ENCODE measurements at places on chromosomes 4 and X.

DNA sequence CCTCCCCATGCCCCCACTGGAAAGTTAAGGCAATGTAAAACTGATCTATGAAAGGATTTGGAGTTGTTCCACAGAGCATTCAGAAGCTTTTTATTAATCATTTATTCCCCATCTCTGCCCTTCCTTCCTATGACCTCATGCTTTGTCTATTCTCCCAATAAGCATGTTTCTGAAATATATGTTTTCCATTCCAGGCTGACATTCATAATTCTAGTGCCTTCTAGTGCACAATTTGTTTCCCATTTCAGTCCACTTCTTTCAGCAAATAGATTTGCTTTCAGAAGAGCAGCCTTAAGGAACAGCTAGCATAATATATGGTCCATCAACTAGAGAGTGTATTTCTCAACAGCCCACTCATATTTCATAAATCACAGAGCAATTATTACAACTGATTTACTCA is 77.1 kb upstream of the ATXN3L start:
- no peak for DNase-seq

DNA sequence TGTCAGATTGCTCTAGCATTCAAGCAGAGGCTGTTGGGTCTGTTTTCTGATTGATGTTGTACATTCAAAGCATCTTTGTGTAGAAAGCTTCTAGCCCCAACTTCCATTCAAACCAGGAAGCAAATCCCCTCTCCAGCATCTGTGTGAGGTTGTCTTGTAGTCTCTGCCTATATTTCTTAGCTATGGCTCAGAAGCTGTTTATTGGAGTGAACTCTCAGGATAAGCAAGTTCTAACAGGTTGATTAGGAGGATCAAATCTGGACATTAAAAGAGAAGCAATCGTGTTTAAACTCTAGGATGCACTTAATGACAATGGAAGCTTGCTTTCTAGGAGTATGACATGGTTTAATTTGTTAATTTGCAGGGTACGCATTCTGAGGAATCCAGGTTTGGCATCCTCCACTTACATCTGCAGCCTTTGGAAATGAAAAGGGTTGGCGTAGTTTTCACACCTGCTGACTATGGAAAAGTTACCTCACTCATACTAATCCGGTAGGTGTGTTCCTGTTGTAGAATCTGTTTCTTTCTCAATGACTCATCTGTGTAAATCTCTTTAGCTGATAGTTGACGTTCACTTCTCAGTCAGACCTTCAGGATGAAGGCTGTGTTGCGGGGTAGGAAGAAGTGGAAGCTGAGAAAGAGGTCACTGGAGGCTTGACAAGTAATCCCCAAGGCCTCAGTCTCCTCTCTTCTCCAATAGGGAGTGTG is 88.0 kb upstream of the TLR2 start:
- DNase-seq, result no peak

- no peak for DNase-seq
These were observed 828.6 kb downstream of the ADGRL3 start for GRCh38 chr4:62028745-62029144.

- peak; percentile 81 for DNase-seq
These were observed 745 bp downstream of the SLC39A8 start for GRCh38 chr4:102344520-102344953.

GRCh38 chr4:150089732-150090131 is 11.5 kb downstream of the DCLK2 start:
- no peak for DNase-seq

GRCh38 chrX:134688839-134689238 is 30.6 kb upstream of the PLAC1 start:
- no peak for DNase-seq

DNA sequence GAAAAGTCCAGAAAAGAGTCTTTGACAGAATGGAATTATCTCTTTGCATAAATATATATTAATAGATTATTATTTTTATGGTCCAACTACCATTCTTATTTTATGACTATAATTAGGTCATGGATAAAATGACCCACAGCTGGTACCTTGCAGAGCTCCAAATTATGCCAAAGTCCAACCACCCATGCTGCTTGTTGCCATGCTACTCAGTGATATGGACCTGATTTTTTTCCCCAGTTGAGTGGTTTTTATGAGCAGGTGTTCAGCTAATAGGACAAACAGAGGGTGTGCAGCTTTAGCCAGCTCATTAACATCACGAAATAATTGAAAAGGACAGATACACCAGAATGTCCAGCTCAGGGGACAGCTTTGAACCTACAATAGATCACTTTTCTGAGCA is 9.7 kb downstream of the HOPX start:
- no peak for DNase-seq

GRCh38 chrX:439719-440118 is 53.0 kb upstream of the PPP2R3B start:
- no peak for DNase-seq

DNA sequence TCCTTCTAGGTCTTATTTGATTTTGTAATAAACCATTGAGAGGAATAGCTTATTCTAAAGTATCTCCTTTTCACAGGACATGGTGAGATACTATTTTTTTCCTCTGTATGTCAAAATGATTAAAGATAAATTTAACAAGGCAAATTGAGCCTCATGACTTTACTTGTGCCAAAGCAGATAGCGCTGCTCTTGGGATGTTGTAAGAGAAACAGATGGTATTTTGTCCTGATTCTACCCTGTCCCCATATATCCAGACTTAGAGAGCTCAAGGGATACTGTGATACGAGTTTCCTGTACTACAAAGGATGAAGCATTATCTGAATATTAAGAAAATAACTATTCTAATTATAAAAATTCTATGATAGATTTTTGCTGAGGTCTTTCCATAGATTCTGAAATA is 34.0 kb downstream of the EMCN start:
- no peak for DNase-seq

GRCh38 chr4:2436301-2436700 is 17.5 kb downstream of the CFAP99 start:
- DNase-seq, result no peak

GRCh38 chrX:70343435-70343834 is 53.5 kb downstream of the KIF4A start:
- no peak for DNase-seq

GRCh38 chrX:3184176-3184930 is 143.1 kb downstream of the ARSF start:
- DNase-seq, result no peak

GRCh38 chr4:153655002-153655541 is 29.0 kb upstream of the TLR2 start:
- peak; percentile 49 for DNase-seq

DNA sequence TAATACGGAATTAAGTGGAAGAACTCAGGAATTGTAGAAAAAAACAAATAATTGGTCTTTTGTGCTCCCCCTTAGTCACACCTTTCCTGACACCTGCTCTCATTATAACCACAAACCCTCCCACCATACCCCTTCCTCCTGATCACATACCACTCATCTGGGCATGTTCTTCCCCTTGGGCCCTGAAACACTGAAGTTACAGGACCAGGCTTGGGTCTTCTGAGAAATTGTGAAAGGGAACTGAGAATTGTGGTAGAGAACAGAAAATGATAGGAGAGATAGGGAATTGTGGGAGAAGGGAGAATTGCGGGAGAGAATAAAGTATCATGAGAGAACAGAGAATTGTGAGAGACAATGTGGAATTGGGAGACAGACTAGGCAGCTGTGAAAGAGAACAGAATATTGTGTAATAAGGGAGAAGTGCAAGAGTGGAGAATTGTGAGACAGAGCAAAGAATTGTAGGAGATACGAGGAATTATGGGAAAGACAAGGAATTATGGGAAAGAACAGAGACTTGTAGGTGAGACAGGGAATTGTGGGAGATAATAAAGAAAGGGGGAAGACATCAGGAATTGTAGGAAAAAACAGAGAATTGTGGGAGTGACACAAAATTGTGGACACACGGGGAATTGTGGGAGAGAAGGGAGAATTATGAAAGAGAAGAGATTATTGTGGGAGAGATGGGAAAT is 2.7 kb upstream of the HCCS start:
- no peak for DNase-seq

- no peak for DNase-seq
These were observed 518.9 kb downstream of the MID1IP1 start for GRCh38 chrX:39320165-39320564.

DNA sequence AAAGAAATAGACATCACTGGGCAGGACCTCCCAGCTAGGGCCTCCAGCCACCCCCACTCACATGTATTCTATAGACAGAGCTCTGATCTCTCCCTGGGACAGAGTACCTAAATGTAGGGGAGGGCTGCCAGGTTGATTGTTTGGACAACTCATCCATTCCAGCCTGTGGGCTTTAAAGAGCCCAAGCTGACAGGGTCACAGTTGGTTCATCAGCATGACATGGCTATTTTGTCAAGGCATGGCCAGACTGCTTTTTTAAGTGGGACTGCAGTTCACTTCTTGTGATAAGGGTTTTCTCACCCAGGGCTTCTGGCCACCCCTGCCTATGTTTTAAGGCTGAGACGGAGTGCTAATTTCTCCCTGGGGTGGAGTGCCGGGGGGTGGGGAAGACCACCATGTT is 63.3 kb downstream of the KLHL4 start:
- DNase-seq, result no peak
